LoVo (cell line): ENCODE measurements at places on chromosomes 13 and 19.
A peak's percentile ranks its signal among the peaks of the same experiment; 100 is the strongest.

DNA sequence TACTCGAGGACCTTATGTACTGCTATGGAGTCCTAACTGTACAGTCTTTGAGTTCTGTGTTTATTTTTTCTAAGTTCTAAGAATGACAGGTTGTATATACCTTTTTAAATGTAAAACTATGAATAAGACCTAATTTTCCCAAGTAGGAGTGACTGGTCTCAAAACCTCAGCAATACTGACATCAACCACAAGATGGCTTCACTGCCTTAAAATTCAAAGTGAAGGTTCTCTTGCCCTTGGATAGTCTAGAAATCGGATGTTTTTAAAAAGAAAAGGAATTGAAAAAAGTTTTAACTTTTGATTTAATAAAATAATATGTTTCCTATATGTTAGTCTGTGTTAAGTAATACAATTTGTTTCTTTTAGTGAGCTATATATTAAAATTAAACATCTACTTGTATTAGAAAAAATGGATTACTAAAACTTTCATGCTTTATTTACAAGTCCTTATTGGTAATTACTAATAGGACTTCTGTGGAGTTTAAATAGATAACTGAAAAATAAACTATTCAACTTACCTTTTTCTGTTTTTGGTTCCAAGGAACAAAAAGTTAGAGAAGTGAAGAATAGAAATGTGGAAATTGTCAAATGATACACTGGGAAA lies 52.0 kb downstream of the TDRD3 start:
- peak; percentile 28 for DNase-seq

DNA sequence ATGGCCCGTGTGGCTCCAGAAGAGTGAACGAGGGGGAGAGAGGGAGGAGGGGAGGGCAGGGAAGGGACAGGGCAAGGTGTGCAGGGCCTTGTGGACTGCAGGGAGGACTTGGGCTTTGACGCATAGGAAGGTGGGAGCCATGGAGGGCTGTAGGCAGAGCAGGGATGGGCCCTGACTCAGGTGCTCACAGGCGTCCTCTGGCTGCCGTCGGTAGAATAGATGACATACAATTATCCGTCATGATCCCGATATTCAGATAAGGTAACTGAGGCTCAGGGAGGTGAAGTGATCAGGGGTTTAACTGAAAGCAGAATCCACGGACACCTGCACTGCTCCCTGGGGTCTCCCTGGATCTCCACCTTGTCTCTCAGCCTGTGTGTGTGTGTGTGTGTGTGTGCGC lies 3.4 kb downstream of the C3 start:
- no peak for DNase-seq

GRCh38 chr13:41327994-41328790 lies 17.1 kb downstream of the NAA16 start:
- DNase-seq, result no peak

GRCh38 chr13:60392131-60392530 lies 4.9 kb upstream of the TDRD3 start:
- no peak for DNase-seq

- DNase-seq, result no peak
Measured at GRCh38 chr13:92379371-92379770, 847.2 kb upstream of the GPC6 start.

GRCh38 chr19:2477732-2478191 lies 1.8 kb downstream of the GADD45B start:
- DNase-seq, result no peak

- peak; percentile 23 for DNase-seq
Measured at GRCh38 chr19:13892870-13893269, 13.0 kb downstream of the BRME1 start.

GRCh38 chr19:3369337-3370213 lies 3.2 kb downstream of the NFIC start:
- DNase-seq, result no peak

- no peak for DNase-seq
Measured at GRCh38 chr19:28577666-28578065, 635.3 kb downstream of the UQCRFS1 start.

GRCh38 chr13:95641291-95642027 lies 3.0 kb downstream of the DZIP1 start:
- DNase-seq, result no peak

GRCh38 chr13:98406971-98407370 lies 169.9 kb downstream of the STK24 start:
- no peak for DNase-seq

- DNase-seq, result peak; percentile 56
Measured at GRCh38 chr13:43874504-43875092, 4.9 kb downstream of the CCDC122 start.

DNA sequence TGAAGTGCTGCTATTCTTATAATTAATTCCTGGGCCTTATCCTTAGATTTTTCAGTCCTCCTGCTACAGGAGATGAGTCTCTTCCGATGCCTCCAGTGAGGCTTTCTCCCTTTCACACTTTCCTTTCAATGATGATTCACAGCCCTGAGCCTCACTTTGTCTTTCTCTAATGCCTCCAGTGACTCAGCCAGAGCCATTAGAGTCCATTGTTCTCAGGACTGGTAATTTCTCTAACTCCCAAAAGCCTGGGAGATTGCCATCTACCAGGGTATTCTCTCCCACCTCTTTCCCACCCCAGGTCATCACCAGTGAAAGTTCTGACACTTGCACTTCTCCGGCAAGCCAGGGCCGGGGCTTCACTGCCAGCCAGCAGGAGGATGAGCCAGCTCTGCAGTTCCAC lies 49.6 kb upstream of the ARGLU1 start:
- no peak for DNase-seq

GRCh38 chr13:21395953-21396352 lies 63.1 kb downstream of the ZDHHC20 start:
- no peak for DNase-seq

- DNase-seq, result no peak
Measured at GRCh38 chr13:43301346-43301969, 278.1 kb downstream of the DNAJC15 start.

GRCh38 chr19:55703790-55704215 lies 28.8 kb downstream of the EPN1 start:
- no peak for DNase-seq

- no peak for DNase-seq
Measured at GRCh38 chr13:43835701-43836100, 43.8 kb downstream of the CCDC122 start.

DNA sequence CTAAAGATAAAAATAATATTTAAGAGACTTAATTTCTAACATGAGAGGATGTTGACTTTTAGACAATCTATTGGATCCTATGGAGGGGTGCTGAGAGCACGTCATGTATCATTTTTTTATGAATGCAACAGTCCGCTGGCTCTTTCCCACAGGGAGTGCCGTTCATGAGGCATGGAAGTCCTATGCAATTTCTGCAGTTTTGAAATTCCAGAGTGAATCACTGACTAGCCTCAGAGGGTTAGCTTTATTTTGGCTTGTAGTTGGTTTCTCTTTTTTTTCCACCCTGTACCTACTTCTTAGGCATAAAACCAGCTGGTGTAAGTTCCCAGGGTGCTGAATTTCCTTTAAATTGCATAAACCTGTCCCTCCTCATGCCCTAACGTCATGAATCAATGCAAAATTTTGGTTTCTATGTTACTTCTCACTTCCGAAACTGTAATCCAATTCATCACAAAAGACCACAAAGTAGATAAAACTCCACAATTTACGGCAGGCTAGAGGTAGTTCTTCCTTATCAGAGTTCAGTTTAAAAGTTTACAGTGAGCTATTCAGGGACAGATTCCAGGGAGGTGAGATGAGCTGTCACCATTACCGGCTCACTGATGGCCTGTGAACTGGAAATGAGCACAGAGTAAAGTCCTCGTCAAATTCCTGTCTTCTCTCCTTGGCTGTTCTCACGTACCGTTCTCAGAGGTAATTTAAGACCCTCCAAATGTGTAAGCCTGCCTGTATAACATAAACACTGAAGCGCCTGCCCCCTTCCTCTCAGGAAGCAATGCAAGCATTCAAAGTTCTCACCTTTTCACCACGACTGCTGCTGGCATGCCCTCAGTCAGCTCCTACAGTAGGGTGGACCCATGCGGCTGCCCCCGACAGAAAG lies 216.6 kb upstream of the SLC10A2 start:
- peak; percentile 21 for DNase-seq

DNA sequence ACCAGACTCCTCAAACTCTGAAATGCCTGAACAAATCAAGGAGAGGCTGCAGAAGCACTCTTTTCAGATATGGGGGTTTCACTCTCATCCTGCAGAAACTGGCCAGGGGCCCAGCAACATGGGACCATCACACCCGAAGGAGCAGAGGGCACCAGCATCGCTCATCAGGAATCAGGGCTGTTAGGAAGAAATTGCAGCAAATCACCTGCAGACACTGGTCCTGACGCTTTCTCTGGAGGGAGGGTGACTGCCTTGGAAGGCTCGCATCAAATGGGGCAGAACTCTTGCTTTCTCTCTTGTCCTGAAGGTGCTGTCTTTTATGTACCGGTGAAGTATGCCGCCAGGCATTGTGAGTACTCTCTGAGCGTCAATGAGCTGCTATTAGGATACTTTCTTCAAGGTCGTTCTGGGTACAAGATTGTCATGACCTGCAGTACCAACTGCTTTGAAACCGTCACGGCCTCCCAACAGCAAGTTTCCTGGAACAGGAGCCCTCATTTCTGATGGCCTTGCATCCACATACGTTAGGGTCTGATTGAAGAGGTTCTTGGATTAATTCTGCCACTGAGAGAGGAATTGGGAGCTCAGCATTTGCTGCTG lies 155.7 kb upstream of the SOX1 start:
- DNase-seq, result no peak

DNA sequence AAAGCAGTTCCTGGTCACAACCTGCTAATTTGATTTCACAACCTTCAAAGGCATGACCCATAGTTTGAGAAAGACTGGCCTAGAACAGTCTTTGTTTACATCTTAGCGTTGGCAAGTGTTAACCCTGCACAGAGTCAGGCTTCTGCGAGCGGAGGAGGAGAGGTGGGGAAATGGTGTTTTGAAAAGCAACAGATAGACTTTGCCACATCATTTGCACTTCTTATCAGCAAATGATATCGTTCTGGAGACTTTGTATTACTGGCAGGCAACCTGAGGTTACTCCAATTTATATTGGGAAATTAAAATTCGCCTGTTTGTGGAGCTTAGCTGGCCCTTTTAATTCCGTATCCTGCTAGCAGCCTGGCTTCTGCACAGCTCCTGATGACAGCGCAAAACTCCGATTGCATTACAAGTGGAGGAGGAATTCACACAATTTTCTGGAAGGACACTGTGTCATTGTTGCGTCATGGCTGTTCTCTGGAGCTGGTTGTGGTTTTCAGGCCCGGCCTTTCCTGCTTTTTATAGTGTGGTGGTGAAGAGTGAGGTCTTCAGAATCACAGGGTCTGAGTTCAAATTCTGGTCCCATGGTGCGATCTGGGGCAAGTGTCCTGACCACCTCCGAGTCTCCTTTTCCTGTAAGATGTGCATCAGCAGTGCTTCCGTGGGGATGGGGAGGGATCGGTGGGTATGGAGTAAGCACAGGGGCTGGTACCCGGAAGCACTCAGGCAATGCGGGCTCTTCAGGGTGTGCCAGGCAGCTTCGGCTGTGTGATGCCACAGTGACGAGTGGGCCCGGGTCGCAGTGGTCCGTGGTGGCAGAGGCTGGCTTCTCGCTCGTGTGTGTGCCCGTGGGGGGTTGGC lies 49.1 kb upstream of the EHD2 start:
- DNase-seq, result no peak
